ENCODE measurements at places on chromosomes 16 and 17.

- DNase-seq, result no peak
Observed at GRCh38 chr17:14593956-14594355, 293.1 kb downstream of the HS3ST3B1 start.

GRCh38 chr17:13638855-13639458 is 37.2 kb upstream of the HS3ST3A1 start:
- no peak for DNase-seq

DNA sequence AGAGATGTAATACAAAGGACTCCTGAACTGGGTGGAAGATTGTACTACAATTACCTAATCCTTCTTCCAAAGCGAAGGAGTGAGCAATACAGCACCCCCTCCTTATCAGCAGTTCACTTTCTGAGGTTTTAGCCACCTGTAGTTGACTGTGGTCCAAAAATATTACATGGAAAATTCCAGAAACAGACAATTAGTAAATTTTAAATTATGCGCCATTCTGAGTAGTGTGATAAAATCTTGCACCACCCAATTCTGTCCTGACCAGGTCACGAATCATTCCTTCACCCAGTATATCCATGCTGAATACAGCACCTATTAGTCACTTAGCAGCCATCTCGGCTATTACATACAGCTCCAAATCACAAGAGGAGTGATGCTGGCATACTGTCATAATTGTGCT is 23.2 kb downstream of the VPS53 start:
- DNase-seq, result no peak

GRCh38 chr16:998615-999014 is 17.0 kb downstream of the SOX8 start:
- DNase-seq, result no peak

DNA sequence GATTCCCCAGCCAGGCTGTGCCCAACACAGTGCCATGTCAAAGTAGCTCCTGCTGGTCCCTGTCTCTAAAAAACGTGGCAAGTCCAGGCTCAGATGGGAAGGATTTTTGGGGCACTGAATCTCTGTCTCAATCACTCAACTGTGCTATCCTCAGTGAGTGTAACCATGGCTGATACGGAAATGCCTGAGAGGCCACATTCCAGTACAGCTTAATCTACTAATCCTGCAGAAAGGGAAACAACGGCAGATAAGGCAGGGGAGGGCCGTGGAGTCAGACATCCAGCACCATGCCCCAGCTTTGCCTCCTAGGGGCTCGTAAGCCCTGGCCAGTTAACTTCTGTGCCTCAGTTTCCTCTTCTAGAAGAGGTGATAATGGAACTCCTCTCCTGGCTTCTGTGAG is 251.7 kb downstream of the CPPED1 start:
- no peak for DNase-seq

- no peak for DNase-seq
Observed at GRCh38 chr16:69706256-69706974, 19.9 kb downstream of the NQO1 start.

- no peak for DNase-seq
Observed at GRCh38 chr16:3074860-3075522, 9.6 kb downstream of the IL32 start.

DNA sequence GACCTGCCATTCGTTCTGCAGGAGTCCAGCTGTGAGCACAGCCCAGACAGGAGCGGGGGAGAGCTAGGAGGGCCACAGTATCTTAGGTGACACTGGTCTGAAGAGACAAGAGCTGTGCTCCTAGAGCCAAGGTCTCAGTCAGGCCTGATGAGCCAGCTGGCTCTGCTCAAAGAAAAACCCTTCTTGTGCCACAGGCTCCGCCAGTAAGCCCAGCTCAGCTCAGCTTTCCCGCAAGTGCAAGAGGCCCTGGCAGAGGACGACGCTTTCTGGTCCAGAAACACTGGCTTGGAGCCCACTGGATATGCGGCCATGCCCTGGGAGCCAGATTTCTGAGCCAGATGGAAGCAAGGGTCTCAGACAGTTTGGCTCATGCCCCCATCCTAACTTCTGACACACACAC is 23.9 kb downstream of the PEMT start:
- DNase-seq, result peak; percentile 69

DNA sequence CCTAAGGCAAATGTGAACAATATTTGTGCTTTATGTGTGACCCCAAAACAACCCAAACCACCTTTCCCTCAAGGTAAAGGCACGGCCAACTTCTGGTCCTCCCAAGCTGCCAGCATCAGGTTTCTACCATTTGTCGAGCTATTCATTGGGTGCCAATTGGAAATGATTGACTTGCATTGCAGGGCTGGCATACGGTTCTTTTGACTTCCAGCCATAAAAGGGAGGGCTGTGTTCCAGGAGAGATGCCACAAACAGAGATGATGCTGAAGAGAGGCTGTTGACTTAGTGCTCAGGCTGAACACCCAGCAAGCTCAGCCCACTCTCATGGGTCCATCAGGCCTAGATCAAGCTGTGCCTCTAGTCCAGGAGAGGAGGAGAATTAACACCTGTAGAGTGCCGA is 252.4 kb downstream of the GRIN2A start:
- DNase-seq, result no peak

- DNase-seq, result no peak
Observed at GRCh38 chr17:5560361-5560988, 23.8 kb downstream of the NLRP1 start.

GRCh38 chr16:87747626-87748414 is 18.0 kb downstream of the KLHDC4 start:
- DNase-seq, result no peak

DNA sequence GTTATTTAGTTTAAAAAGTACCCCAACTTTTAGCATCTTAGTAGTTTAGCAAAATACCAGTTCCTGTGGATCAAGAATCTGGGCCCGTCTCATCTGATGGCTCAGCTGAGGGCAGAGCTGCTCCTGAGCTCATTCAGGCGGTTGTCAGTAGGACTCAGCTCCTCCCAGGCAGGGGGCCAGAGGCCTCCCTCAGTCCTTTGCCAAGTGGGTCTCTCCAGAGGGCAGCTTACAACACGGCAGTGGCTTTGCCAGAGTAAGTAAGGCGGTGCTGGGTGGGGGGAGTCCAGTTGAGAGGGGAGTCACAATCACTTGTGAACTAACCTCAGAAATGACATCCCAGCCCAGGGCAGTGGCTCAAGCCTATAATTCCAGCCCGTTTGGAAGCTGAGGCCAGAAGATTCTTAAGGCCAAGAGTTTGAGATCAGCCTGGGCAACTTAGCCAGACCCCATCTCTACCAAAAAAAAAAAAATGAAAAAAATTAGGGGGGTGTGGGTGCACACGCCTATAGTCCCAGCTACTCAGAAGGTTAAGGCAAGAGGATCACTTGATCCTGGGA is 81.5 kb upstream of the MED9 start:
- no peak for DNase-seq

DNA sequence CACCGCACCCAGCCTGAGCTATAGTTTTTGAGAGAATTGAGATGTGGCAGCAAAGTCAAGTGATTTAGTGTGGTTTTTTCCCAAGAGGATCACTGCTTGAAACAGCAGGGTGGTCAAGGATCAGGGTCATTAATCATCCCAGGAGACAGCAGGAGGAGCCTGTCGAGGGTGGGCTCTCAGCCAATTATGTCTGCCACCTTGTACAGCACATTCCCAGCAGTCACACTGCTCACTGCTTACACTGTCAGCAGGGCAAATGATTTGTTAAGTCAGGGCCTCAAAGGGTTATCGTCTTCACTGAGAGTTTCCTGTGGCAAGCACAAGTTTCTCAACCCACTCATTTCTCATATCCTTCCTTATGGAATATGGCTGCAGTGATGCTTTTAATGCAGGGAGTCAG is 13.2 kb downstream of the B3GNT9 start:
- DNase-seq, result peak; percentile 67

DNA sequence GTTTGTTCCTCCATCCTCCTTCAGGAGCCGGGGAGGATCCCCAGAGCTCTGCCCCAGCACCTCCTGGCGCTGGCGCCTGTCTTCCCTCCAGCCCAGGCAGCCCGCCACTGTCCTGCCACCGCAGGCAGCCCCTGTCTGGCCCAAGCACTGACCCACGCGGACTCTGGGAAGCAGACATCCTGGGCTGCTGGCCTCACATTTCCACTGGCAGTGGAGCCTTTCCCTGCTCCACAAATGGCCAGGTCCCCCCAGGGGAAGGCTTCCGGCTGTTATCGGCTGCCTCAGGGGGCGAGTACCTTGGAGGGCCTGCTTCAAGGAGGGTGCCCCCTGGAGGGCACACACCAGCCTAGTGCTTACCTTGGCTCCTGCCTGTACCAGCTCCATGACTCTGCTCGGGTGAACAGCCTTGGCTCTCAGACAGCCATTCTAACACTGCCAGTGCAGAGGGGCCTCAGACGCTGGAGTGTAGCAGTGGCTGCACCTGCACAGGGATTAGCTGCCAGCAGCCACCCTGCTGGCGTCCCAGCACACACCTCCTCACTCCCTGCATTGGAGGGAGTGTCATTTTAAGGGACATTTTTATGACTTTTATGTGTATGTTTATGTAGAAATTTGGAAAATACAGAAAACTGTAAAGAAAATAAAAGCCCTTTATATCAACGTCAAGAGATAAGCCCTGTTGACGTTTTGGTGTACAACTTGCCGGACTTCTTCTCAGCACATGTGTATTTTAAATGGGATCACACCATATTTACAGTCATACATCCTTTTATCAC is 21.0 kb downstream of the ACE start:
- DNase-seq, result peak; percentile 78

- peak; percentile 63 for DNase-seq
Observed at GRCh38 chr16:82231008-82231787, 61.2 kb upstream of the MPHOSPH6 start.

DNA sequence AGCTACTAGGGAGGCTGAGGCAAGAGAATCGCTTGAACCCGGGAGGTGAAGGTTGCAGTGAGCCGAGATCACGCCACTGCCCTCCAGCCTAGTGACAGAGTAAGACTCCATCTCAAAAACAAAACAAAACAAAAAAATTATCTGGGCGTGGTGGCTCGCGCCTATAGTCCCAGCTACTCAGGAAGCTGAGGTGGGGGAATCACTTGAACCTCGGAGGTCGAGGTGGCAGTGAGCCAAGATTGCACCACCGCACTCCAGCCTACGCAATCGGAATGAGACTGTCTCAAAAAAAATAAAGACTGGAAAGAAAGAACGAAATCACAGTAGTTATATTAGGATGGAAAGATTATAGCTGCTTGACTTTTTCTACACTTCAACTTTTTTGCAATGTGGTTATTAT is 18.9 kb downstream of the COG1 start:
- DNase-seq, result no peak

GRCh38 chr17:65332375-65332774 is 195.2 kb downstream of the RGS9 start:
- DNase-seq, result no peak

DNA sequence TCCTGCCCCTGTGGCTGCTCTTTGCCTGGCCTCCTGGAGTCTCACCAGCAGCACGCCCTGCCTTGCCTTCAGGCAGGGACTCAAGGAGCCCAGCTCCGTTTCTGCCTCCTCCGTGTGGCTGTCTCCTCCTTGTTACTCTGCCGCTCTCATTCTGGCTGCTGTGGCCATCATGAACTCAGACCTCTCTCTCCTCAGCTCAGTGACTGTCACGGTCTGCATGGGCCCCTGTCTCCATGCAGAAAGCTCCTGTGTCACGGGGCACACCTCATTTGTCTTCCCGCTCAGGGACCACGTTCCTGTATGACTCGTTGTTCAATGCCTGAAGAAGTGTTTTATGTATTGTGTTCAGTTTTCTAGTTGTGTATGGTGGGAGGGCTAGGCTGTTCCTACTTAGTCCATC is 25.3 kb downstream of the RPTOR start:
- no peak for DNase-seq

- no peak for DNase-seq
Observed at GRCh38 chr16:57360321-57360935, 1.8 kb downstream of the CCL22 start.

- DNase-seq, result no peak
Observed at GRCh38 chr17:76309461-76309860, 1.4 kb upstream of the QRICH2 start.

GRCh38 chr17:50359005-50359699 is 13.2 kb downstream of the XYLT2 start:
- DNase-seq, result no peak

DNA sequence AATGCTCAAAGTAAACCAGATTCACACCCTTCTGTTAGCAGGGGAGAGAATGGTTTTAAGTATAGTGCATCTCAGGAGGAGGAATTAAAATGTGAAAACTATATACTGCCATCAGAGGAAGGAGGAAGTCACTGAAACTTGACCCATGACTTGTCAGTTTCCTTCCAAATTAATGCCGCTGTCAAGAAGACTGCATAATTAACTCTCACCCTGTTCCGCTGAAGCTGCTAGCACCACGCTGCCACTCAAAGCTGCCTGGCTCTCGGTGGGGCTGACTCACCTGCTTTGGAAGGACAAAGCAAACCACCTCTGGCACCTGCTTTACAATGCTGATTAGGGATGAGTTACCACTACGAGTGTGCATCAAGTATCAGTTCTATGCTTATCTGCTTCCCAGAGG is 37.8 kb upstream of the ULK2 start:
- DNase-seq, result no peak

DNA sequence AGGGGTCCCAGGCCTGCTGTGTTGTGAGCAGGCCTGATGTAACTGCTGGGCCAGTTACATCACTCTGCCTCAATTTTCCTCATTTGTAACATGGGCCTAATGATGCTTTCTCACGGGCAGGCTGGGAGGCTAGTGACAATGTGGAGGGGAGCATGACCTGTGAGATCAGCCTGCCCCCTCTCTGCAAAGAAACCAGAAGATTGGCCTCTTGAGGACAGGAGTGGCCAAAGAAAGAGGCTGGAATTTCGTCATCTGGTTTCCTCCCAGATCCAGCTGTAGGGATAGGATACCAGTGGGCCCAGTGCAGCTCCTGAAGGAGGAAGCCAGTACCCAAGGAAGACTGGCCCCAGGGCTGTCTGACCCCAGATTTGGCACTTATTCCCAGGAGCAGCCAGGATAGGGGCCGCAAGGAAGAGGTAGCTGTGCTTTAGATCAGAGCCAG is 615 bp upstream of the SREBF1 start:
- no peak for DNase-seq

DNA sequence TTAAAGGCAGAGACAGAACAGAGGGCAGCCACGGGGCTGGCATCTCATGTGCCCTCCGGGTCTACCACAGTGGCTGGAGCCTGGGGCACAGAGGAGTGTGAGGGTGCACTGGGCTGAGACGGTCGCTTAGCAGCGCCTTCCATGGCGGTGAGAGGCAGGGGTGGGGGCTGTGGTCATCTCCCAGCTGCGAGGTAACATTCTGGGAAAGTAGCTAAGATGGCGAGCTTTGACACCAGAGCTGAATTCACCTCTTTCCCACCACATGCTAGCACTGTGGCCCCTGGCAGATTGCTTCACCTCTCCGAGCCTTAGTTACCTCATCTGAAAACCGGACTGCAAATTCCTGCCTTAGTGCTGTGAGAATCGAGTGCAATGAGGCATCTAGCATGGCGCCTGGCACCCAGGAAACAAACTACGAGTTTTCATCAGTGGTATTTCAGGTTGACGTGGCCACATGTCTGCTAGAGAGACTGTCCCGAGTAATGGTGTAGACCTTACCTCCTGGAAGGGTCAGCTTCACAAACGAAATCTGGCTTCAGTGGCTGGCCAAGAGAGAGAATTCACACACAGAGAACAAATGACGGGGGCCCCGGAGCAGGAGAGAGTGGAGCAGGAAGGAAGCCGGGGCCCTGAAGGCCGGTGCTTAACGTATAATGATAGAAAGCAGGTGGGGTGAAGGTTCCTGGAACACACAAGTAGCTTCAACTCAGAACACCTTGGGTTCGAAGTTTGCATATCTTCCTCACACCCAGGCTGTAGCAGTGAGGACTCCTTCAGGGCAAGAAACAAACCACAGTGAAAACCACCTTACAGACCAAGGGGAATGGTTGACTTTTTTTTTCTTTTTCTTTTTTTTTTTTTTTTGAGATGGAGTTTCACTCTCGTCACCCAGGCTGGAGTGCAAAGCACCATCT is 63.9 kb upstream of the RPH3AL start:
- no peak for DNase-seq
